ENCODE measurements at places on chromosomes 3 and 15.
A peak's percentile ranks its signal among the peaks of the same experiment; 100 is the strongest.

DNA sequence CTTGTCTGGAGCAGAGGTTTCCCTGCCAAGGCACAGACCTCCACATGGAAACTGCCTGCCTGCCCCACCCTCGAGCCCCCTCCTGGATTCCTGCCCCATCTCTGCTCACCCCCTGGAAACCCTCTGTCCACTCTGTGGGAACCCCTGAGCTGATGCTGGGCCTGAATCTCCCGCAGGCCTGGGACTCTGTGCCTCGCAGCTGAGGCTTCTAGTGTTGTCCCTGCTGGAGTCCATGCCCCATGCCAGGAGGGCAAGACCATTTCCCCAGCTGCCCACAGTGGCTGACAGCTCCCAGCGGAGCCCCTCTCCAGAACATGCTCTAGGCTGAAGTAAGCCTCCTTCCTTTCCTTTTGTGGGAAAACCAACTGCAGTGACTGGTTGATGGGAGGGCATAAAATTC is 46.9 kb downstream of the SRGAP3 start:
- DNase-seq = no peak

DNA sequence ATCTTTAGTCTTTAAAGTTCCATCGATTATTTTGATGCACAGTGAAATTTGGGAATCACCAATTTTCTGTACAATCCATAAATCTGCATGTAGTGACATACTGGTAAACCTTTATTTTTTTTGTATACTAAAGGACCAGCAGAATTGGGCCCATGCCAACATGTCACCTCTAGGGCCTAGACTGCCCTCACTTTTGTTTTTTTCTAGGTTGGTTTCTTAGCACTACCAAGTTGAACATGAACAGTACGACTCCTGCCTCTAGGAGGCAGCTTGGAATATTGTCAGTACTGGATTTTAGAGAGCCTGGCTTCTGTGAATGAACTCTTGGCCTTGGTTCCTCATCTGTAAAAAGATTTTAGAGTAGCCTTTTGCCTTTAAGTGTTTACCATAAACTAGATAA is 32.3 kb downstream of the NKIRAS1 start:
- DNase-seq = no peak

DNA sequence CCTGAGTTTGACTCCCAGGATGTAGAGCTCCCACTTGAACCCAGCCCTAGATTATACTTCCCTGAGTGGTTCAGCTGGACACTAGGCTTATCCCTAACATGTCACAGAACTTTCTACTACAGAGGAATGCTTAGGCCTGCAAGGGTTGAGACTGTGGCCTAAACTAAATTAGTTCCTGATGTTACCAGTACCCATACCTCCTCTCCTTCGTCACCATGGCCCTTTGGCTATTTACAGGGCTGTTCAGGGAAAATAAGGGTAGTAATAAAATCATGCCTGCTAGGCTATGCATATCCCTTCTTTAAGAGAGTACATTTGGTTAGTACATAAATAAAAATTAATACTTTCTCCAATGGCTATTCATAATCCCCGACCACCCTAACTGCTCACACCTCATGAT is 356.4 kb upstream of the RASGRP1 start:
- no peak for DNase-seq

- DNase-seq = no peak
Observed at GRCh38 chr3:151346292-151346691, 16.9 kb upstream of the P2RY13 start.

- no peak for DNase-seq
Observed at GRCh38 chr15:69410248-69410874, 3.8 kb upstream of the KIF23 start.

- no peak for DNase-seq
Observed at GRCh38 chr3:126293370-126294082, 63.7 kb downstream of the KLF15 start.

DNA sequence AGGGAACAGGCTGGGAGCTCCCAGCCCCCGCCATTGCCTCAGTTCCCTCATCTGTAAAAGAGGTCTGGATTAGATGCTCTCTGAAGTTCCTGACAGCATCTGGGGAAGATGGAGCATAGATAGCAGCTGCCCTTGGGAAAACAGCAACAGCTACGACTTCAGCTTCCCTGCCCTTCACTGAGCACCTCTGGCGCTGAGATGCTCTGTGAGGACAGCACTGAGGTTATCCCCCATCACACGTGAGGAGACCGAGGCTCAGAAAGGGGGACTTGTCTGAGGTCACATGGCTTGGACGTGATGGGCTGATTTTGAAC is 11.1 kb upstream of the RPL29 start:
- DNase-seq = no peak

DNA sequence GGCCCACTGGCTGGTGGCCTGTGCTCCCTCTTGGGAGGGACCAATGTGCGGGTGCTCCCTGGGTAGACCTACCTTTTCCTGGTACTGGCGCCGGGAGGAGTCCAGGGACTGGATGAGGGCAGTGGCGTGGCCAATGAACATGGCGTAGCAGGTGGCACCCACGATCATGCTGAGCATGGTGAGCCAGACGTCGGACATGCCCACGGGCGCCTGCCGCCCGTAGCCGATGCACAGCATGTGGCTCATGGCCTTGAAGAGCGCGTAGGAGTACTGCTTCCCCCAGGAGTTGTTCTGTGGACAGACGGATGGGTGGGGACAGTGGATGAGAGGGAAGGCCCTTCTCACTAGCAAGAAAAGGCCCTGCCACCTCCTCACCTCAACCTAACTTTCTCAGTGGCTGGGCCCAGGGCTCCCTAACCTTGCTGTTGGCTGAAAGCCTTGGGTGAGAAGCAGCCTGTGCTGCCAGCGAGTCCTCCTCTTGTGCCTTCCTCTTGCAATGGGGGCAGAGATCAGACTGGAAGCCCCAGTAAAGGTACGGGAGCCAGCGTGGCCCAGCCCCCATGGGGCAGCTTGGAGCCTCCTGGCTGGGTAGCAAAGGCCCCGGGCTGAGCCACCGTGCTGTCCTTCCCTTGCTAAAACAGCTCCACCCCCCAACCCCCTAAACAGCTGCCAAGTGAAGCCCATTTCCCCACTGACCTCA is 39.1 kb downstream of the HCN4 start:
- no peak for DNase-seq

GRCh38 chr15:97944724-97945123 is 15.8 kb upstream of the ARRDC4 start:
- no peak for DNase-seq

DNA sequence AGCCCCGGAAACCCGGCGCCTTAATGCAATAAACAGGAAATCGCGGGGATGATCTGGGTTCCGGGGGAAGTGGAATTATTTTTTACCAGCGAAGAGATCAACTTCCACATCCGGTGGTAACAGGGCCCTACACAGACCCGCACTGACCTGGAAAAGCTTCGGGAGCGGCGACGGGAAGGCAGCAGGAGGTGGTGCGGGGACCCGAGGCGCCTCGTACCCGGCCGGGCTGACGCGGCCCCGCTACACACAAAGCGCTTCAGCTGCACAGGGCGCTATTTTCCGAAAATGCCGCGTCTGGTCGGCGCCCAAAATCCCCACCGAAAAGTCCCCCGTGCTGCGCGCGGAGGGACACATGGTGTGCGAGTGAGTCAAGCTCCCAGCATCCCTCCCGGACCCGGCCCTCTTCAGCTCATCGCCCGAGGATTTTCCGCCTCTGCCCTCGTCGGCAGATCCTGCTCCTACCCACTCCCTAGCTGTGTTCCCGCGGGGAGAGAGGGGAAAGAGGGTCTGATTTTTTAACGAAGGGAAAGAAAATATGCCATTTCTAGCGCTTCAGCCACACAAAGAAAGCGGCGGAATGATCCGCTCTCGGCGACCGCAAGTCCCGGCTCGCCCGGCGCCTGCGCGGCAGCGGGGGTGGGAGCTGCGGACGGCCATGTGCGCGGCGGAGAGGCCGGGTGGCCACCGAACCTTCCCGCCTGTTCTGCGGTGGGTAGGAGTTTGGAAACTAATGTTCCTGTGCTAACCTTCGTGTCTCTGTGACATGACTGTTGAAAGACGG is at the start of gene GABPB1:
Gene GABPB1, minus strand, starts transcription at position 361 of the 781 bp plus-strand sequence. CDS start 45,400 bp downstream, outside the sequence.
- peak; percentile 93 for DNase-seq
